ENCODE measurements at places on chromosomes 7 and 10.

GRCh38 chr10:61964949-61965702, 63.6 kb downstream of the ARID5B start:
- no peak for DNase-seq

DNA sequence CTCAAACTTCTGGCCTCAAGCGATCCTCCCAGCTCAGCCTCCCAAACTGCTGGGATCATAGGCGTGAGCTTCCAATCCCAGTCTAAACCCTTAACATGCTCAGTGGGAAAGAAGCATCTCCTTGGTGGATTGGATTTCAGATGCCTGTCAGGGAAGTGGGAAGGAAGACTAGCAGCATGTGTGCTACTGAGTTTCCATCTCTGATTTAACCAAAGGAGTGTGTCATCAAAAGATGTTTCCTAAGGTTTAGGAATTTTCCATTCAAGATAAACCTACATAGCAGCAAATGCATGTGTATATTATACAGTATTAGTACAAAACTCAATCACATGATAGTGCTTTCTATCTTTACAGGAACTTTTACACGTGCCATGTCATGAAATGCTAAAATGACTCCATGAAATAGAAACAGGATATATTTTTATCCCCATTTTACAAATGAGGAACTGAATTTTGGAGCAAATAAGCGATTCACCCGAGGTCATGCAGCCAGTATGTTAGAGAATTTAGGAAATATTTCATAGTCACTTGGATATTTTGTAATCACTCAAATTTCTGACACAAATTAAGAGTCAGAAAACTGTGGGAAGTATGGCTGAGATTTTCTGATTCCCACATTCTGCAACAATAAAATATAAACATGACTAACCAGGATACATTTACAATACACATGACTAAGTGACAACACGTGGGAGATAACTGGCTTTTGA, 11.4 kb upstream of the TMEM26 start:
- DNase-seq = no peak

DNA sequence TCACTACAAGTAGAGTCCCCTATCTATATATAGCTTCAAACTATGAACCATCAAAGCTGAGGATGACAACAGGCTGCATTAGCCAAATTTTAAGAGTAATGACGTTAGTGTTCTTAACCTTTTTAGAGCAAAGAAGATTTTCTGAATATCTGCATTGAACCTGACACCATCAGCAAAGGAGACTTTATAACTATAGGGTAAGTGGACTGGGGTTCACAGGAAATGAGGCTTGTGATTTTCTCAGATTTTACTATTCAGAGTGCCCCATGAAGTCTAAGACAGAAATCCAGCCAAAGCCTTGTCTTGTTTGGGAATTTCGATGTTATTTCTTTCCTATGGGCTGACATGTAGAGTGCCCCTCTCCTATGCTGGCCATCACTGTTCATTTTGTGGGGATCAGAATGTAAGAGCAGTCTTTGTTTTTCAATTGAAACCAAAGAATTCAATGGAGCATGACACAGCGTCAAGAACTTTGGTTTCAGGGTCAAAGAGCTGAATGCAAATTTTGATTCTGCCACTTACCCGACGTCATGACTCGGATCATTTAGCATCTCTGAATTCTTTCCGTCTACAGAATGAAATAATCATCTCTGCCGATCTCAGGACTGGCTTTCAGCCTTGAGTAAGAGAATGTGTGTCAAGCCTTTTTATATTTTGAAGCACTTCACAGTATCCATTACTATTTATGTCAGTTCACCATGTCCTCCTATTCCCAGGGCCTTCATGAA, 52.7 kb downstream of the DENND11 start:
- no peak for DNase-seq

DNA sequence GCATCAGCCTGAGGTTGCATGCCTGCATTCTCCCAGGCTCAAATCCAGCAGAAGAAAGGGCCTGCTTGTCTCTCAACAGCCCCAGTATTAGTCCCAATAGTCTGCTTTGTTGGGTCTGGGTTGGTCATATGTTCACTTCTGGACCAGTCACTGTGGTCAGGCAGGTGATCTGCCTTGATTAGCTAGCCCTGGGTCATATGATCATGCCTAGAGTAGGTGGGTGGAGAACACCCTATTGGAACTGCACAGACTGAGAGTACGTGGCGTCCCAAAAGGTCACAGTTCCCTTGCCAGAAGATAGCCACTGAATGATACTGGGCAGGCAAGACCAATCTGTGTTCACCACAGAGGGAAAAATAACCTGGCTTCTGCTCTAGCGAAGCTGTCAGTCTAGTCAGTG, 80.1 kb downstream of the SH2D4B start:
- no peak for DNase-seq

- no peak for DNase-seq
Measured at GRCh38 chr7:41763626-41764025, 60.7 kb upstream of the INHBA start.

GRCh38 chr10:80583685-80584084, 46.0 kb downstream of the SH2D4B start:
- no peak for DNase-seq

DNA sequence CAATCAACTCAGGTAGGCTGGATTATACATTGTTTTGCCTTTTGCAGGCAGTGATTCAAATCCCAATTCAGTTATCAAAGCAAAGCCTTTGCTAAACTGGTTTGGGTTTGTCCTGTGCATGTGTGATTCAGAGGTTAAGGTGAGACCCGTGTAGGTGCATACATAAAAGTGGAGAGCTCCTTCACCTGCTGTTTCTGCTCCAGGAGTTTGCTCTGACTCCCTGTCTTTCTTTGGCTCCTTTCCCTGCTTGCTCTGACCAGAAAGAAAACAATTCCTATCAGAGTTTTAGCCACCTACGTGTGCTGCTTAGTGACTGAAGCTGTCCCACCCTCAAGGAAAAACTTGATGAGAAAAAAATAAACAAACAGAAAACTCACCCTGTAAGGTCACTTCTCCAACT, 101.1 kb downstream of the TPST1 start:
- no peak for DNase-seq

DNA sequence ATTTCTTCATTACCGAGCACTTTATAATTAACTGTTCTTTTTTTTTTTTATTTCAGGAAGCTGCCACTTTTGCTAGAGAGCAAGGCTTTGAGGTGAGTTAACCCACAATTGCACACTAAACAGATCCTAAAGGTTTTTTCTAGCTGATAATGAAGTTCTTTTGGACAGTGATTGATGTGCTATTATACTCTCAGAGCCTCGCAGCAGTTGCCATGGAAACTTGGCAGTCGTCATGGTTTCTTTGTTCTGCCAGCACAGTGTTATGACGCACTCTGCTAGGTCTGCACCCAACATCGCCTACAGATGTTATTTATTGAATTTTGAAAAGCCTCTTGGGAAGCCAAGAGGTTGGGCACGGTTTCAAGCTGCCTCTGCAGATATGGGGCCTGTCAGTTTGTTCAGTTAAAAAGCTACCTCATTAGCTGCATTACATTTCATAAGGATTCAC, 237.2 kb upstream of the KAT6B start:
- peak; percentile 76 for DNase-seq

DNA sequence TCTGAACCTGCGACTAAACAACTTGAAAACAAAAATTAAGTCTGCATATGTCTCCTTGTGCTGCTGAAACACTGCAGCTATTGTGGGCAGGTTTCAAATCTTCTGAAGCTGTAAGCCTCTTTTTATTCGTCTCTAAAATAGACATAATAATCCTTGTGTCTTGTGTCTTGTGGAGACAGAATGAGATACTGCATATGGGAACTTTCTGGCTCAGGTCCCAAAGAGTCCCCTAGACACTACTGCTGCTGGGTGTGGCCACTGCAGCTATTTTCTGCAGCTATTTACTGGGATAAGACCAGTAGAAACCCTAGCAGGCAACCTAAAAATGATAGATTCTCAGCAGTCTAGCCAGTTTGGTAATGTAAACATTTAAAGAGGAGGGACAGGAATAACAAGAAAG, 252.0 kb downstream of the ELMO1 start:
- DNase-seq = no peak

DNA sequence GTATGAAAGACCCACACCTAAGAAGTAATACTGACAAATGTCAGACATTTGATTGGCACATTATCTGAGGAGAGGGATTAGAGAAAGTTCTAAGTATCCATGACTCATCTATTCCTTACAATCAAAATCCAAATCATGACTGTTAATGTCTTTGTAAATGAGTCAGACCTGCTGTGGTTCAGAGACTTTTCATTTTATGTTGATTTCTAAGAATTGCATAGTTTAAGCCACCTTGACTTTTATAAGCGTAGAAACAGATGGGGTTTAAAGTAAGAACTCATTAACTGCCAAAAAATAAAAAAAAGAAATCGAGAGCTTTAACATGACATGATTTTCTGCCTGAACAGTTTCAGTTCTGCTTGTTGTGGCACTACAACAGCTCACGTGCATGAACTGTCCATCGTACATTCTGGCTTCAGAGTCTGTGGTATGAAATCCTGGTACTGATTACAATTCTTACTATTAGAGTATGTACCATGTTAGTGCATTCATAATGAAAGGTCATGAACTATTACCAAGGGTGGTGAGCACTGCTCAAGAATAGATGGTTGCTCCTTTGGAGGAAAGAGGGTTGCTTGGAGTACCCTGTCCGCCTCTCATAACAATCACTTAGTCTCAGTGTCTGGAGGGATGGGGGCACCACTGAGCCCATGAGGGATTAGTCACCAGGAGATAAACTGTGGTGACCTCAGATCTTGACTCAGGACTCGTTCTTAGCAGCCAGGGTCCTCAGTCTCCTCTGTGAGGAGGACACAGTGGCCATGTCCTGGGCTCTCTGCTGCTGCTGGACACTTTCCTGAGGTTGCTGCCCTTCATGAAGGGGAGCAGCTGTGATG, 42.2 kb downstream of the ACSM6 start:
- DNase-seq = no peak

DNA sequence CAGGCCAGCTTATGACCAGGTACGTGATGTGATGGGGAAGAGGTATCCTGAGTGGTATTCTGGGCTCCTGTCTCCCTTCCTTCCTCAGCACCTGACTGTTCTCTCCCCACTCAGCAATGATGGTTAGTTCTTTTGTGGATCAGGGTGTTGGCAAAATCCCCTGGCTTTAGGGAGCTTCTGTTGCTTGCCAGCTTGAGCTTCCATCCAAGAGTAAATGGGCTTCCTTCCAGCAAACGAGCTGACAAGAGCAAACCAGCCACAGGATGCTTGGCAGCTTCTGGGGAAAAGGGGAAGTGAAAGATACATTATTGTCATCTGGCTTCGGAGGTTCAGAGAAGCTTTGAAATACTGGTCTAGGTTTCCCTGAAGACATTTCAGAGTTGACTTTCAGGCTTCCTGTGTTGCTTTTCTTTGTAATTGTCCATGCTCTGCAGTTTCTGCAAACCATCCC, 5.2 kb downstream of the DUSP5 start:
- DNase-seq = no peak

DNA sequence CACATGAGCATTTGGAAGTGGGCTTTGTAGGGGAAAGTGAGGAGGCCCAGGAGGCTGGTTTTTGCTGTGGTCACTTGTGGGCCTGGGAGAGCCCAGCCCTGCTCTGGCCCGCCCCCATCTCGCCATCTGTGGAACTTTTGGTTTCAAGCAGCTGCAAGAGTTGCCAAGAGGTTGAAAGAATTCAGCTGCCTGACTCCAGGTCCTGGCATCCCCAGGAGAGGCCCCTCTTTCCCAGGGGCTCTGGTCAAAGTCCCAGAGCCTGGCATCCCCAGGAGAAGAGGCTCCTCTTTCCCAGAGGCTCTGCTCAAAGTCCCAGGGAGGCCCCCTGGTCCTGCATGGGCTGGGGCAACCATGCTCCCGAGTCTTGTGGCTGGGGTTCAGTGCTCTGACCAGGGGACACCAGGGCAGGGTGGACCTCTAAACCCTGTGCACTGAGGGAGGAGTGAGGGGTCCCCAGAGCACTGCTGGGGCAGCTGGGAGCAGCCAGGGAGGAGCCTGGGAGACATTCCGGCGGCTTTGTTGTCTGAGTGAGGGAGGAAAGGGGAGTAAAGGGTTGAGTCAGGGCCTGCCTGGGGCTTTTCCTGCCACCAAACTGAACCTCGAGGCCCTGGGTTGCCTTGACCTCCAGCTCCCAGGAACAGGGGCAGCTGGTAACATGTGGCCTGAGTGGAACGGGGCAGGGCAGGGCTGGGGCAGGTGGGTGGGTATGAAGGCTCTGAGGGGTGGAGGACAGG, 27.7 kb upstream of the CSGALNACT2 start:
- DNase-seq = no peak

DNA sequence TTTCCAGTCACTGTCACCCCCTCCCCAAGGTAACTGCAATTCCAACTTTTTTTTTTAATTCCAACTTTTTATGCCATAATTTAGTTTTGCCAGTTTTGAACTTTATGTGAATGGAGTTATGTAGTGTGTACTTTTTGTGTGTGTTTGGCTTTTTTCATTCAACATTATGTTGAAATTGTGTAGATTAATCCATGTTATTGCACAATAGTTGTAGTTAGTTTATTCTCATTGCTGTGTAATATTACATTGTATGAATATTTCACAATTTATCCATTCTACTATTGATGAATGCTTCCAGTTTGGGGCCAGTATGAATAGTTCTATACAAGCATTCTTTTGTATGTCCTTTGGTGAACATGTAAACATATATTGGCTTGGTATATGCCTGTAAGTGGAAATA, 32.5 kb downstream of the MXI1 start:
- DNase-seq = no peak

GRCh38 chr7:126440542-126440941, 812.2 kb downstream of the GRM8 start:
- no peak for DNase-seq

GRCh38 chr7:34530259-34530658, 127.8 kb upstream of the NPSR1 start:
- DNase-seq = no peak

GRCh38 chr10:10520491-10521385, 496.9 kb upstream of the CELF2 start:
- no peak for DNase-seq

GRCh38 chr7:14218338-14218737, 228.9 kb upstream of the ETV1 start:
- DNase-seq = no peak

GRCh38 chr7:91066627-91067026, 197.6 kb upstream of the FZD1 start:
- DNase-seq = no peak

GRCh38 chr10:43174969-43175368, 36.7 kb downstream of the CSGALNACT2 start:
- no peak for DNase-seq

DNA sequence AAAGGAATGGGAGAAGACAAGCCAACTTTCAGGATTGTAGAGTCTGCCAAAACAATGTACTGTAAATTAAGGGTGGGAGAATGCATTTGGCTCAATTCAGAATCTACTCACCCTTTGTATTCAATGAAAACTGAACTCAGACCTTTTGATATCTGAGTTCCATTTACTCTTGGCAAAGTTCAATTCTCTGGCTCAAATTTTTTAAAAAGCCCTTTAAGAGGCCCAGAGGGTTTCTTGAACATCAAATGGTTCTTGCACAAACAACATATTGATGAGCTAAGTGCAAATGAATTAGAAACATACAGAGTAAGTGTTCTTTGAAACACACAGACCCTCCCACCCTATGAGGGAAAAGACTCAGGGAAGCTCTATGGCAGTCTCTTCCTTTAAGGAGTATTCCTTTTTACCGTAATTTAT, 5.2 kb upstream of the XPNPEP1 start:
- DNase-seq = no peak

Data from stimulated activated CD8-positive, alpha-beta memory T cell treated with anti-CD3 and anti-CD28 coated beads, Interleukin-7, amount 100 ng/mL, for 48 hours (primary cell).